ENCODE measurements at places on chromosomes 12 and 14. TPM values are rescaled to one million over a fixed set of nuclear protein-coding genes. Genes with fewer than 3 reads are reported as not detected.
A peak's percentile ranks its signal among the peaks of the same experiment; 100 is the strongest.

DNA sequence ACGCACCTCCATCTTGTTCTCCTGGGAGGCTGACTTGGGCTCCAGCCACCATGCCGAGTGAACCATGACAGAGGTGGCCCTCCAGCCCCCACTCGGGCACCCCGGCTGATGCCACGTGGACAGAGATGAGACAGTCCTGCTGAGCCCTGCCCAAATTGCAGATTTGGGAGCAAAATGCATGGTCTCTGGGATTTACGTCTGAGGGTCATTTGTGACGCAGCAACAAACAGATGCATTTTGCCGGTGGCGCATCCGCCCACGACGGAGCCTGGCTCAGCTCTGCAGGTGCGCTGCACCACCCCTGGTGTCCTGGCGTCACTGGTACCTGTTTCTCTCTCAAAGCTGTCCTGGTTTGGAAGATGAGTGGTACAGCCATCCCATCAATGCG, 31.1 kb upstream of the INF2 start:
- peak overlapping the region; percentile 100 for H3K27ac ChIP-seq
- no peaks in the 10 kb centered on the region for H3K36me3 ChIP-seq
- DNase-seq, result peak; percentile 90
- H3K4me1 ChIP-seq, result peaks cover 70% of the 10 kb centered on the region

Gene TAS2R20
- 3.4 TPM for total RNA-seq

Gene FGF23
- not detected for total RNA-seq

GRCh38 chr12:49296836-49297694, 2.1 kb downstream of the PRPH start:
- no peaks in the 10 kb centered on the region for H3K36me3 ChIP-seq
- no peak for DNase-seq
- H3K4me1 ChIP-seq, result peaks cover 40% of the 10 kb centered on the region

DNA sequence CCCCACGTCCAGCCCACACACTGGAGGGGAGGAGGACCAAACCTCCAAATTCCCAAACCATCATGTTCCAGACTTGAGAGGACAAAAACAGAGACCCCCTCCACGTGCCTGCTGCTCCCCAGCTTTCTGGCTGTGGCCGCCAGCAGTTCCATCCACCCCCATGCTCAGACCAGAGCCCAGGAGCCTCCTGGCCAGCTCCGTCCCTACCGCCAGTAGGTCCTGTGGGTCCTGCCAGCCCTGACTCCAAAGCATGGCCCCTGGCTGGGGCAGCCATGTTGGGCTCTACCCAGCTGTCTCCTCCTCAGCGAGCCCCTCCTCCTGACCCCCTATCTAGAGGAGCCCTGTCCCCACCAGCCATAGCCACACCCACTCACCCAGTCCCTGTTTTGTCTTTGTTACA, 227.3 kb upstream of the RTL1 start:
- H3K27ac ChIP-seq, result no peak overlapping the region
- H3K4me1 ChIP-seq, result no peaks in the 10 kb centered on the region
- H3K4me3 ChIP-seq, result no peak overlapping the region
- H3K36me3 ChIP-seq, result no peaks in the 10 kb centered on the region
- DNase-seq, result no peak
- no peaks in the 10 kb centered on the region for H3K27me3 ChIP-seq

DNA sequence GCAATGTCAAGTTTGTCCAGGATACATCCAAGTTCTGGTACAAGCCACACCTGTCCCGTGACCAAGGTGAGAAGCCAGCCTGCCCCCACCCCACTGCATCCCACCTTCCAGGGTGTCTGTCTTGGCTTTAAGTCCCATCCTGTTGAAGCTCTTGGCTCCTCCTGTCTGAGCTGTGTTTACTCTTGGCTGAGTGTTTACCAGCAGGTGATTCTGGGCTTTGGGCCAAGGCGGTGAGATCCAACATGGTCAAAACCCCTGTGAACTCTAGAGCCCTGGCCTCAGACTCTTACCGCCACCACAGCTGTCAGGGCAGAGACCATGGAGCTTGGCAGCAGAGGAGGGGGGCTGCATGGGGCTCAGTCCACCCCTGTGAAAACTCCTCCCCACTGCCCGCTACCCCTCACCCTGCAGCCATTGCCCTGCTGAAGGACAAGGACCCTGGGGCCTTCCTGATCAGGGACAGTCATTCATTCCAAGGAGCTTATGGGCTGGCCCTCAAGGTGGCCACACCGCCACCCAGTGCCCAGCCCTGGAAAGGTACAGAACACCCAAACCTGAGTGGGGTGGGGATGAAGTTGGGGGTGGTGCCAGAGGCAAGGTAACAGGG, 11.6 kb downstream of the TNS2 start:
- H3K36me3 ChIP-seq, result peaks cover 27% of the 10 kb centered on the region
- H3K27me3 ChIP-seq, result no peaks in the 10 kb centered on the region

GRCh38 chr14:68552602-68553001, 240.3 kb downstream of the ZFP36L1 start:
- H3K27me3 ChIP-seq, result no peaks in the 10 kb centered on the region
- no peak overlapping the region for H3K27ac ChIP-seq
- no peaks in the 10 kb centered on the region for H3K36me3 ChIP-seq
- peak; percentile 27 for DNase-seq
- H3K4me3 ChIP-seq, result no peak overlapping the region
